MCF 10A (cell line): ENCODE measurements at places on chromosomes 7 and 10. TPM values are rescaled to one million over a fixed set of nuclear protein-coding genes. Genes with fewer than 3 reads are reported as not detected.

- H3K27me3 ChIP-seq: no peaks in the 10 kb centered on the region
- H3K36me3 ChIP-seq: no peaks in the 10 kb centered on the region
- H3K27ac ChIP-seq: no peak overlapping the region
- no peak overlapping the region for H3K4me3 ChIP-seq
Observed at GRCh38 chr10:88408096-88408495, 175.0 kb downstream of the RNLS start.

DNA sequence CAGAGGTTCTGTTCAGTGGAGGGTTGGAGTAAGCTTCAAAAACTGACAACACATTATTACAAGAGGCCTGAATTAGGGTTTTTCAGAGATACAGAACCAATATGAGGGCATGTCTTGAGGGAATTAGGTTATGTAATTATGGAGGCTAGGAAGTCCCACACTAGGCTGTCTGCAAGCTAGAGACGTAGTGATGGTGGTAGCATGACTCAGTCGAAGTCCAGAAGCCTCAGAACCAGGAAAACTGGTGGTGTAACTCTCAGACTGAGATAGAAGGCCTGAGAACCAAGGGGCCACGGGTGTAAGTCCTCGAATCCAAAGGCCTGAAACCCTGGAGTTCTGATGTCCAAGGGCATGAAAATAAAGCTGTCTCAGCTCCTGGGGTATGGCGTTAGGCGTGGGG lies 35.6 kb downstream of the ZNF518A start:
- H3K4me3 ChIP-seq: no peak overlapping the region
- DNase-seq: no peak
- H3K36me3 ChIP-seq: no peaks in the 10 kb centered on the region
- H3K27me3 ChIP-seq: no peaks in the 10 kb centered on the region
- H3K4me1 ChIP-seq: no peaks in the 10 kb centered on the region

GRCh38 chr10:3769556-3769955 lies 15.5 kb downstream of the KLF6 start:
- no peaks in the 10 kb centered on the region for H3K27me3 ChIP-seq
- H3K36me3 ChIP-seq: peaks cover 28% of the 10 kb centered on the region
- DNase-seq: no peak
- H3K4me3 ChIP-seq: no peak overlapping the region
- peaks cover 6% of the 10 kb centered on the region for H3K4me1 ChIP-seq

- no peak overlapping the region for H3K27ac ChIP-seq
- peaks cover 7% of the 10 kb centered on the region for H3K27me3 ChIP-seq
- DNase-seq: no peak
- no peaks in the 10 kb centered on the region for H3K36me3 ChIP-seq
Observed at GRCh38 chr10:124262234-124262865, 156.4 kb downstream of the OAT start.

DNA sequence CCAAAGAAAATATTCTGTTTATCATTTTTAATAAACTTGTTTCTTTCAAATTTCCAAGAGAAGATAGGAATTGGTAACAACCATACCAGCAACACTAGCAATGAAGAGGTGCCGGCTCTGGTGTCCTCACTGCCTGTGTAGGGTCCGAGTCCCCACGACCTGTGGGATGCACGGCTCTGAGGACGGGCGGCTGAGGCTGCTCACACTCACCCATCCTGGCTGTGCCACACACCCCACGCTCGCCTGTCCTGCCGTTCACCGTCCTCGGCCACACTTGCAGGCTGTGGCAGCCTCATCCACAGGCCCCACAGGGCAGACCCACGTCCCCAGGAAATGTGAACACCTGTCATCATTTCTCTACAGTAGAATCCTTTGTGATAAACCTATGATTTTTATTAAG lies 48.2 kb upstream of the DPYSL4 start:
- no peaks in the 10 kb centered on the region for H3K27me3 ChIP-seq
- H3K36me3 ChIP-seq: no peaks in the 10 kb centered on the region
- no peaks in the 10 kb centered on the region for H3K4me1 ChIP-seq
- DNase-seq: no peak
- no peak overlapping the region for H3K4me3 ChIP-seq
- no peak overlapping the region for H3K27ac ChIP-seq

GOLGA7B gene
- total RNA-seq: 0.05 TPM in 1 of 2 replicates, not detected in the other

NUTM2A gene
- 0.47 and 0.82 TPM in 2 replicates for total RNA-seq

FLNC gene
- 0.28 and 0.44 TPM in 2 replicates for total RNA-seq

PRSS1 gene
- not detected in 2 replicates for total RNA-seq
